ENCODE measurements at places on chromosomes 5 and 9.

DNA sequence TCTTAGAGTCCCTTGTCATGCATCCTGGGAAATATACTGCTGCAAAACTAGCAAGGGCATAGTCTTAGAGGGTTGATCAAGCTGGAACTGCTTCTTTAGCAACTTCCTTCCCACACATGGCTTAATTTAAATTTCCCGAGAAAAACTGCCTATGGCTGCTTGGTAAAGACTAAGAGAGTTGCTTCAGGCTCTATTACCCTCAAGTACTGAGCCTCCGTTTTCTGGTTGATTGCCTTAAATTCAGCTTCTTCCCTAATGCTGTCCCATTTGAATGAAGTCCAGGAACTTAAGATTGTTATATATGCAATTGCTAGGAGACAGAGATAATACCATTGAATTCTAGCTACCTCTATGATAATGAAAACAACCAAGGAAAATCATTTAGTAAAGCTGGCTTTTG, 385.7 kb upstream of the CYLC2 start:
- DNase-seq = no peak

DNA sequence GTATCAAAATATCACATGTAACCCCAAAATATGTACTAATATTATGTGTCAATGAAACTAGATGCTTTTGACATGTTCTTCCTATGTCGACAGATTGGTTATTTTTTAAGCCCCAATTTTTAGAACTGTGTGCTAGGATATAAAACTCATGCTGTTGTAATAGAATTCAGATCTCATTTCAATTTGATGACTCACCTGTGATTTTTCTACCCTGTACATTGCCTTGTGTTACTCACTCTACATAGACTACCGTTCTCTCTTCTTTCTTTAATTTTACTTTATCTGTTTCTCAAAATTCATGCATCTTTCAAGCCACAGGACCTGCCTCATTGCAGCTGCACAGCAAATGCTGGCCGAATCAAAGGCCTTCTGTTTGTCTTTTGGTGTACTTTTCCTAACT, 284.5 kb downstream of the MAT2B start:
- DNase-seq = no peak

DNA sequence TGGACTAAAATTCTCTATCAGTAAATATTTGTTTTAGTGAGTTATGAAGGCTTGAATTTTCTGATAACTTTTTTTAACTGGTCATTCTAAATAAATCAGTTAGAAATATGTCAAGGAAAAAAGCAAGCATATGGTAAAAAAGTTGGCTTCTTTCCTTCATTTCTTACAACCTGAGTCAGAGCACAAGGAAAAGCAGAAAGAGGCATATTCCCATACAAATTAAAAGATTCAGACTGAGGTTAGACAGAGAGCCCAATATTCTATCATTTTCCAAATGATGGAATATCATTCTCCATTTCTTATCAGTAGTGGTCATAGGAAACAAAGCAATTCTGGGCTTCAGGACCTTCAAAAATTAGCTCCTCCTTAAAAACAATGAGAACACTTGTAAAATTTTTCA, 732.1 kb downstream of the MAT2B start:
- DNase-seq = no peak

DNA sequence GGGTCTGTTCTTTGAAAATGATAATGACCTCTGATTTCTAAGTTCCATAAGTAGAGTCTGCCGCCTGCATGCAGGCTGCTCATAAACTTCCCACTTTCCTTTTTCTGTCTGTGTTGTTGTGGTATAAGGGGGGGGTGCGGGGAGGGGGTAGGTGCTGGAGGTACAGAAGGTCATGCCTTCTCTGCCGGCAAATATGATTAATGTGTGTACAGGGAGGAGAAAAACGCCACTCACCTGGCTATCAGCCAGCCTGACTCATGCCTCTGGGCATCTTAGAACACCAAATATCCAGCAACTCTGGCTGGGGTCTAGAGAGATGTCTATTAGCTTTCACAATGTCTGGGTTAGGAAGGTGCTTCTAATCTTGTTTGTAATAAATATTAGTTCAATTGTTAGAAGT, 128.3 kb downstream of the EFNA5 start:
- DNase-seq = no peak

- DNase-seq = no peak
These were observed 41.7 kb downstream of the ITGA2 start for GRCh38 chr5:53030893-53031292.

- no peak for DNase-seq
These were observed 392.2 kb upstream of the KLF4 start for GRCh38 chr9:107881626-107882300.

GRCh38 chr5:150506571-150507473, 1.1 kb upstream of the NDST1 start:
- peak; percentile 94 for DNase-seq

DNA sequence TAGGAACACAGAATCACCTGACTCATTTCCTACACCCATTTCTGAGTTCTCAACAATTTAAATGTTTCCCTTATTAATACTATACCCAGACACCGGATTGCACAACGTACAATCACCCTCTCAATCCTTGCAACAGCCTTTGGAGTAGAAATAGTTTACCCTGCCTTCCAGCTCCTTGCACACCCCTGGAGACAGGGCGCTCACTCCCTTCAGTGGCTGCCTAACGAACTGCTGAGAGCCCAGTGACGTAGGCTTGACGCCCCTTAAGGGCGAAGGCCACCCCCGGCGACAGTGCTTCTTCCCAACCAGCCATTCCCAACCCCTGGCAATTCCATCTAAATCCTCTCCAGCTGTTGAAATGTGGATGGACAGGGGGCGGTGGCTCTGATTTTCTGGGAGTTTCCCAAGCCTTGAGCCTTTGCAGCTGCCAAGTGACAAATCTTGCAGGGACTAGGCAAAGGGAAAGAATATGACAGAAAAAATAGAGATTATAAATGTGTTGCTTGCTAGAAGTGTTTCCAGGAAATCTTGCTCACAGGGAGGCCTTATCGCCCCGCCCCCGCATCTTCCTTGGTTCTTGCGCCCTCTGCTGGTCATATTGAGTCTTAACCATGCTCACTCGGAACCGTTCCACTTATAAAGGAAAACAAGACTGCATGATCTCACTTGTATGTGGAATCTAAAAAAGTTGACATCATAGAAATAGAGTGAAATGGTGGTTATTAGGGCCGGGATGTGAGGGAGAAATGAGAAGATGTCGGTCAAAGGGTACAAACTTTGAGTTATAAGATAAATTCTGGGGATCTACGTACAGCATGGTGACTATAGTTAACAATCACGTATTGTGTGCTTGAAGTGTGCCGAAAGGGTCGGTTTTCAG, 7.6 kb upstream of the BARX1 start:
- peak; percentile 83 for DNase-seq

GRCh38 chr5:90133941-90134340, 275.6 kb downstream of the CETN3 start:
- DNase-seq = no peak

DNA sequence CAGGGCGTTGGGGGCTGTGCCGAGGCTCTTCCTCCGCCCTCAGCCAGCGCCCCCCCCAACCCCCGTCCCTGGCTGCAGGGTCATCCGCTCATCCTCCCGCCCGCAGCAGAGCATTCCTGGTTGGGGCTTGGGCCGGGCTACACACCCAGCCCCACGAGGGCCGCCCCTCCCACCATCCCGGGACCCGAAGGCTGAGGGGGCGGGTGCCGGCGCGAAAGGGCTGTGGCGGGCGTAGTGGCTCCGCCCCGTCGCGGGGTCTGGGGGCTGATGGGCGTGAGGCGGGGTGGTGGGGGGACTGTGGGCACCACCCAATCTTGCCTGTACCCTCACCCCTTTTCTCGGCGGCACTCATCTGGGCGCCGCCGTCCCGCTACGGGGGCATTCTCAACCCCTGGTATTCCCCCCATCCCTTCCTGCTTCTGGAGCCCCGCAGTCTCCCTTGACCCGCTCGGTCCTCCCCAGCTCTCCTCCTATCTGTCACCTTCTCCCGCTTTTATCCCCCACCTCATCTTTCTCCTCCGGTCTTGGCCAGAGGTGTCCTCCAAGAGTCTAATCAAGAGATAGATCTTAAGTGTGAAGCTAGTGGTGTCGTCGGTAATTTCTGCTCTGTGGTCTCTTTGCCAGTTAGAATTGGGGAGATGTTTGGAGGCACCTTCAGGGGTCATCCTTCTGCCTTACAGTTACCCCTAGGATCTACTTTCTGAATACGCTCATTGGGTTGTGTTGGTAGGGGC, 1.6 kb downstream of the FER start:
- no peak for DNase-seq

GRCh38 chr5:142262683-142263082, 62.1 kb downstream of the SPRY4 start:
- no peak for DNase-seq

DNA sequence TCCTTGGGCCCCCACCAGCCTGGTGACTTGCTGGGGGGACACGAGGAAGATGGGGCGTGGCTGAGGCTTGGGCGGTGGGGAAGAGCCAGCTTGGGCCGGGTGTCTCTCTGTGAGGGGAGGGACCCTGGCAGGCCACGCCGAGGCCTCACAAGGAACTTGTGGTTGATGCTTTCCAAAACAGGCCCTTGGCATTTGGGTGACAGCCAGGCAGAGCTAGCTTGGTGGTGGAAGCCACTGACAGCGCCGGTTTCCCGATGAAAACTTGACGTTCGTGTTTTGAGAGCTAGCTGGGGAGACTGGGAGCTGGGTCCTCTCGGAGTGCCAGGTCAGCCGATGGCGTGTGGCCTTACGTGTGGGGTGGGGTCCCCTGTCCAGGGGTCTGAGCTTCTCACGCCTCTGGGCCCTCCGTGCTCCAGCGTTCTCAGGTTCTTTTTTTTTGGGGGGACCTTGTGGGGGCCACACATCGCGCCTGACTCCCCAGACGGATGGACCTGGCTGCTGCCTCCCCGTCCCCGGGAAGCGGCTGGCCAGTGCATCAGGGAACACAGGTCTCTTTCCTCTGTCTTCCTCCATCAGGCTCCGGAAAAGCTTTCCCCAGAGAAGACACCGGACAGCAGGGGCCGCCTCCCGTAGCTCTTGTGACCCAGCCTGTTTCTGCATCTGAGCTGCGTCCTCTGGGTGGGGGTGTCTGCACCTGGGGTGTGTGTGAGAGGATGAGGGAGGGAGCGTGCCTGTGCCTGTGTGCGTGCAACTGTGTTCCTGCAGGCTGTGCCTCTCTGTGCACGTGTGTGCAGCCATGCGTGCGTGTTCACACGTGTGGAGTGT, 129.3 kb upstream of the LPCAT1 start:
- DNase-seq = peak; percentile 32
